ENCODE measurements at places on chromosomes 13 and 19.

DNA sequence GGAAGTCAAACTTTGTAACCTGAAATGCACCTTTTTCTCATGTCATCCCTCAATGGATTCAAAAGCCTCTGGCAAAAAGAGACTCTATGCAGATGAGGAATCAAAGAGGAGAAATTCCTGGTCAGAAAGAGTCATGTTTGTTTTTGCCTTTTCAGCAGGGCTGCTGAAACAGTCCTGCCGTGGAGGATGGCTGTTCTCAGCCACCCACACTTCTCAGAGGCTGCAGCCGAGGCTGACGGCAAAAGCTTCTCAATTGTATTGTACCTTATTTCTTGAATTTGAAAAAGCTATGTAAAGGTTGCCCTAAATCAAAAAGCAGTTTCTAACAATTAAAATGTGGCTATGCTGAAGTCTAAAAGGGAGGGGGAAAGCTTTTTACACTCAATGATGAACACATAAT lies 385.3 kb downstream of the KCTD12 start:
- DNase-seq: no peak

GRCh38 chr13:21670006-21670882 lies 629 bp upstream of the FGF9 start:
- DNase-seq: no peak

DNA sequence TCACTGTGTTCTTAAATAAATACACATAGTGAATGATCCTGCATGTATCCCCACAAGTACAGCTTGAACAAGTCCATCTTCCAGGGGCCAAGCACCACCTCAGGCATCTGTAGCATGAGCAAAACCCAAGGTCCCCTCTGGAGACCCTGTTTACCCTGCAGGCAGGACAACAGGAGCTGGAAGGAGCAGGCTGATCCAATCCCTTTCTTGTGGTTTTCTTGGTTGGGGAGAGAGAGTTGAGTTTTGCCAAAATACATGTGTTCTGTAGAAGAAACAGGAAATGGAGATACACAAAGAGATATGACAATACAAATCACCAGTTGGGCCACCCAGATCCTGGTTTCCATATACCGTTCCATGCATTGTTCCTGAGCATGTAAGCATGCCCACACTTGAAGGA lies 92.8 kb downstream of the SHISA2 start:
- no peak for DNase-seq

- peak; percentile 91 for DNase-seq
Observed at GRCh38 chr13:26508885-26509284, 48.6 kb upstream of the WASF3 start.

GRCh38 chr19:8517551-8518442 lies 3.8 kb upstream of the ZNF414 start:
- DNase-seq: no peak

GRCh38 chr13:24187185-24187584 lies 26.7 kb downstream of the SPATA13 start:
- no peak for DNase-seq

DNA sequence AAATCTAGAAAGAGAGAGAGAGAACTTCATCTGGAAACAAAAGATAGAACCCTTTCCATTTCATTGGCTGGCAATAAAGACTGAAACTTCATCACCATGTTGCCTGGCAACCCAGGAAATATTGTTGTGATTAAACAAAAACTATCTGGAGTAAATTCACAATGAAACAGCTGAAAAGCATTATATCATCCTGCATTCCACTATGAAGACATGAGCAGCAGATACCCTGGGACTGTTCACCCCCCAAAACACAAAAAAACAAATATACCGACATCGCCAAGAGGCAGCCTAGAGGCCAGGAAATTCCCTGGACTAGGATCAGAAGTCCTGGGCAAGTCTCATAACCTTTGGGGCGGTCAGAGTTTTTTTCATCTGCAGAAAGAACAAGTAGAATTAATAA lies 158.3 kb downstream of the FOXO1 start:
- no peak for DNase-seq

- no peak for DNase-seq
Observed at GRCh38 chr19:5948752-5949564, 29.0 kb downstream of the RANBP3 start.

- DNase-seq: no peak
Observed at GRCh38 chr13:111215081-111216047, 100.3 kb downstream of the ARHGEF7 start.

GRCh38 chr13:32430018-32430747 lies 2.3 kb upstream of the N4BP2L1 start:
- DNase-seq: no peak

GRCh38 chr13:25692099-25692498 lies 320.3 kb downstream of the ATP8A2 start:
- DNase-seq: no peak

- DNase-seq: no peak
Observed at GRCh38 chr13:59504407-59504806, 659.3 kb downstream of the DIAPH3 start.

GRCh38 chr19:28633319-28634018 lies 579.5 kb downstream of the UQCRFS1 start:
- DNase-seq: no peak

GRCh38 chr13:33761740-33762139 lies 56.2 kb upstream of the RFC3 start:
- no peak for DNase-seq

DNA sequence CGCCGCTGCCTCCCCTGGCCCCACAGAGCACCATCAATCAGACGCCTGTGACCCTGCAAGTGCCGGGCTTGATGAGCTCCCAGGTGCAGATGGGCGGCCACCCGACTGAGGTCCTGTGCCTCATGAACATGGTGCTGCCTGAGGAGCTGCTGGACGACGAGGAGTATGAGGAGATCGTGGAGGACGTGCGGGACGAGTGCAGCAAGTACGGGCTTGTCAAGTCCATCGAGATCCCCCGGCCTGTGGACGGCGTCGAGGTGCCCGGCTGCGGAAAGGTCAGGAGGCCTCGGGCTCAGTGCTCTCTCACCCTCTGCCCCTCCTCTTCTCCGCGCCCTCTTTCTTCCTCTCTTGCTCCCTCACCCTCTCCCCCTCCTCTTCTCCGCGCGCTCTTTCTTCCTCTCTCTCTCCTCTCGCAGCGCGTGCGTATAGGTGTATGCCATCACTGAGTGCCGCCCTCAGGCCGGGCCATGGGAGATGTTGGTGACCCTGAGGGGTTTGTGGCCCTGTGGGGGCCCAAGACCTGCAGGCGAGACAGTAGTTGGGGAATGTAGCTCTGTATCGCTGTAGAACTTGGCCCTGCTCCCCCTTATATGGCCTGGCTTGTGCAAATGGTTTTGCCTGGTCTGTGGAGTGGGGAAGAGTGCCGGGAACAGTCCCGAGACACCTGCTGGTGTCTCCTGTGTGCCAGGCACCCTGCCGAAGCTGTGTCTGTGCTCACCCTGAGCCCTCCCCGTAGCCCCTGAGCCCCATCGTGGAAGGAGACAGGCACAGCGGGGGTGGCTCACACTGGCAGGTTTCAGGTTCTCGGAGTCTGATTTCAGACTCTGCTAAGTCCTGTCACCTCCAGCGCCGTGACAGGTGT lies 5.4 kb upstream of the EPN1 start:
- no peak for DNase-seq

DNA sequence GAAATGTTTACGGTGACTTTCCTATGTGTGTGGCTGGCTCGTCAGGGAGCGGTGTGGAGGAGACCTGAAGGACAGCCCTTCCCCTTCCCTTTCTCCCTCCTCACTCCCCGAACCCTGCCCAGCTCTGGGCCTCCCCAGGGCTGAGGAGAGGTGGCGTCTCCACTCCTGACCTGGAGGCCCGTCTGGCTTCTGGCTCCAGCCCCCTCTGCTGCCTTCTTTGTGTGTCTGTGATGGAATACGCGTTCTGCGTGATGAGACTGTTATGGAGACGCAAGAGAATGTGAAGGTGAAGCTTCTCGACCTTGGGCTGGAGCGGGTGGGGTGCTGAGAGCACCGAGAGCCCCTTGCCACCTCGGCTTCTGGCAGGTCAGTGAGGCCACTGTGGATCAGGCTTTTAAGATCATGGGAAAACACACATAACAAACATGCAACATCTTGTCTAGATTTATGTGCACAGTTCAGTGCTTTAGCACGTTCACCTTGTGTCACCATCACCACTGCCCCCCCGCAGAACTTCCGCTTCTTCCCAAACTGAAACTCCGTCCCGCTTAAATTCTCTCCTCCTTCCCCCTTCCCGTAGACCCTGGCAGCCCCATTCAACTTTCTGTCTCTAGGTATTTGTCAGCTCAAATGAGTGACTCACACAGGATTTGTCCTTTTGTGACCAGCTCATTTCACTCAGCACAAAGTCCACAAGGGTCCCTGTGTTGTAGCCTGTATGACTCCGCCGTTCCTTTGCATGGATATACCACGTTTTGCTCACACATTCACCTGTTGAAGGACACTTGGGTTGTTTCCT lies 24.7 kb downstream of the ATP11A start:
- no peak for DNase-seq

DNA sequence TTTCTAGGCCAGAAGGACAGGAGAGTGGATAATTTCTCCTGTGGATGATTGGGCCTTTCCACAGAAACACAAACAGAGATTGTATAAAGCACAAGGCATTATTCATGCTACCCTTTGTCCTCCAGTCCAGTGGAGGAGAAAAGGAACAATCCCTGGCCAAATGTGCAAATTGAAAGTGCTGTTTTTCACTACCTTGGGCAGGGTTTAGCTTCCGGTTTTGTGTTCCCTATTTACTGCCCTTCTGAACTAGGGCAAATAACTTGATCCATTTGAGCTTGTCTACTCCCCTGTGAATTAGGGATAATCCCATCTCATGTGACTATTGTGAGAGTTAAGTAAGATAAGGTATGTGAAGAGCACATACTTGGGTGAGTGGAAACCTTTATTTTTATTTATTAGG lies 13.3 kb downstream of the PDX1 start:
- DNase-seq: no peak

- no peak for DNase-seq
Observed at GRCh38 chr13:35876601-35877000, 254.6 kb downstream of the DCLK1 start.

DNA sequence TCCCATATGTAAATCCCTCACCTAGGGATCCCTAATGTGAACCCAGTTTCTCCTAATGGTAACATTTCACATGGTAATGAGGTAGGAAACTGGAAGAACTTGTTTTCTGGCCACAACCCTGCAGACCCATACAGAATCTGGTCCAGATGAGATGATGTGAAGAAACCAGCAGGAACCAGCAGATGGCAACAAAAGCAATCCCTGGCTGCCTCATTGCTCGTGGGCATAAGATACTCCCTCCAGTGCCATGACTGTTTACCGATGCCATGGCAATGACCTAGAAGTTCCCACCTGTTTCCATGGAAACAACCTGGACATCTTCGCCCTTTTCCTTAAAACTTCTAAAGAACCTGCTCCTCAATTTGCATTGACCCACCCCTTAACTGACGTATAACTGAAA lies 1.4 kb upstream of the CD209 start:
- no peak for DNase-seq

DNA sequence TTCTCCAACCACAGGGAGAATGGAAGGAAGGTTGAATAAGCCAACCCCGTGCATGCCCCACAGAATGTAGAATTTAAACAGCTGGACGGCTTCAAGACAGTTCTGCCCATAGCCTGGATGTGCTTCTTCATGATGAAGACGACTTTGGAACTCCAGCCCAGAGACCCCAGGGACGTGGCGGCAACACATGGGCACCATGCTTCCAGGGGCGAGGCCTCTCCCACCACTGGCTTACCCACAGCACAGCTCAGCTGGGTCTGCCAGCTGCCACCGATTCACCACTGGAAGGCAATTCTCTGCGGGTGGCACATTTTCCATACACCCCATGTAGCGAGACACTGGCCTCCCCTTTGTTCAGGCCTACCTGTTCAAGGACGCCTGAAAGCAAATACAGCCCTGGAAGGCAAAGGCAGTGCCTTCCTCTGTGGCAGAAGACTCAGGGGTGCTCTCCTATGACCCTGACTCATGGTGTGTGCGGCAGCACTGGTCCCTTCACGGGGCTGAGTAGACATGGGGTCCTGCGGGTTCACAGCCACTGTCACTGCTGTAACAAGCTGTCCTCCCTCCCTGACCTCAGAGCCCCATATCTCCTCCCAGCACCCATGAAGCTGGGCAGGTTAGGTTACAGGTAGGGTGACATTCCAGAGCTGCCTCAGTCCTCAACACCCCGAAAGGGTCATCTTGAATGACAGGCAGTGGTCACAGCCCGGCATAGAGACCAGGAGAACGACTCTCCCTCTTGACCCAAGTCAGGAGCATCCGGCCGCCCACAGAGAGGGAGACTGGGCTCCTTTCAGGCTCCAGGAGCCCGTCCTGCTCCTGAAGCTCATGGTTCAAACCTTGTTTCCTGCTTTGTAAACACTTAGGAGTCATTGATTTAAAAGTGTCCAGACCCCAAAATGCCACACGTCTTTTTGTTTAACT lies 72.7 kb downstream of the SPACA7 start:
- peak; percentile 53 for DNase-seq

- DNase-seq: no peak
Observed at GRCh38 chr13:33438918-33439317, 153.4 kb upstream of the STARD13 start.

- DNase-seq: no peak
Observed at GRCh38 chr13:95474992-95475391, 77.5 kb upstream of the CLDN10 start.

DNA sequence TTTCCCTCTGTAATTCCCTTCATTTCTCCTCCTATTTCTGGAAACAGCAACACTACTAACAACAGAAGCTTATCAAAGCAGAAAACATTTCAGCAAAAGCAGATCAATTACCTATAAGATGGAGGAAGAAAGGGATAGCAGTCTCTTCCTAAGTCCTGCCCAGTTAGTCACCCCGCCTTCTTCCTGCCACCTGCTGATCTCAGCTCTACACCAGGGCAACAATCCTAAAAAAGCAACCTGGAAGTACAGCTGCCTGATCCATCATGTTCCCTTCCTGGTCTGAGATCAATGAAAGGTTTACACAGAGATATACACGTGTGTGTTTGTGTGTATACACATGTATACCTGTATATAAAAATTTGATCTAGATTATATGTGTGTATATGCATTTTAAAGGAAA lies 59.4 kb downstream of the TSC22D1 start:
- no peak for DNase-seq

GRCh38 chr13:92379371-92379770 lies 847.2 kb upstream of the GPC6 start:
- DNase-seq: no peak

DNA sequence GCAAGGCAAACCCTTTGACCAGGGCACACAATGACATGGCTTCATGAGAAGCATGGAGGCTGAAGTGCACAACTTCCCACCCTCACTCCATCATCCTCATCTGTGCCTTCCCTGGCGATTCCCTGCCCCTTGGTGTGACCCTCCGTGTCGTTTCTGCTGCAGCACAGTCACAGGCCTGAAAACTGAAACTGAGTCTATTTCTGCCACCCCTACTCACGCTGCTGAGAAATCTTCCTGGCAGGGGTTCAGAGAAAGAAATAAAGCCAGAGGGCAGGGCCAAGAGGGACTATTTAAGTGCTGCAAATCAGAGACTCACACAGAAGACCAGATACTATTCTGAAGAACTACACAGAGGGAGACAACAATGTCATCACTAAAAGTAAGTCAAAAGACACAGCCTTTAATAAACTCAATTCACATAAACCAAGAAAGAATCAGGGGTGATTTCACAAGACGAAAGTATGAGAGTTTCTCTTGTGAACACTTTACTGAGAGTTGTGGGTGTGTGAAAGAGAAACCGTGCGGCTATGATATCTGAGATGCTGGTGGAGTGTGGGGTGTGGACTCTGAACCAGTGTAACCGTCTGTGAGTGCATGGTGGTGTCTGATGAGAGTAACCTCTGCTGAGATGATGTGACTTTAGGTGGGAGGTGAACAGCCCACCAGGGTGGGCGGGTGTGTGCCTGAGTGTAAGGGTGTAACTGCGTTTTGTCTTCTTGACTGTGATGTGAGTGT lies 23.5 kb downstream of the LGALS16 start:
- DNase-seq: no peak
